ENCODE measurements at places on chromosomes 4 and X. TPM values are rescaled to one million over a fixed set of nuclear protein-coding genes. Genes with fewer than 3 reads are reported as not detected.

- no peak for DNase-seq
These were observed 56.5 kb downstream of the PRDM5 start for GRCh38 chr4:120865985-120866384.

GRCh38 chr4:47835494-47835893, 2.4 kb downstream of the CORIN start:
- DNase-seq, result no peak

The ASB11 gene
- total RNA-seq, result not detected

The NAP1L3 gene
- total RNA-seq, result 0.48 TPM

GRCh38 chr4:182918044-182918607, 940 bp upstream of the DCTD start:
- no peak for DNase-seq

- no peak for DNase-seq
These were observed 429.3 kb downstream of the AFF2 start for GRCh38 chrX:148929686-148930085.

The AMBN gene
- total RNA-seq, result not detected

- DNase-seq, result no peak
These were observed 163.1 kb downstream of the EVC2 start for GRCh38 chr4:5545271-5545670.

The ZDHHC15 gene
- total RNA-seq, result not detected

DNA sequence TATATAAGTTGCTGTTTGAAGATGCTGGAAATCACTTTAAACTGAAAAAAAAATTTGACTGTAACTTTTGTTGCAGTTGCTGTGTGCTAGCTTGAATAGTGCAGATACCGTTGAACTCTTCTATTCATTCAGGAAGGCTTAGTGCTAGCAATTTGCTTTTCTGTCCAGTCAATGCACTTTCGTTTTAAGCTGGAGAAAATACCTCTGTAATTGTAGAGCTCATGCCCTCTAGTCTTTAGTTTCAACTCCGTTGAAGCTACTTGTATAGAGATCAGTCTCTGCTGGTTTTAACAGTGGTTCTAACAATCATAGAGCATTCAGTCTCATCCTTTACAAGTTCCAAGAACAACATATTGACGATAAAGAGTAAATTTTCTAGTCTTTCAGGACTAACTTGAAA, 49.0 kb upstream of the TRPC3 start:
- no peak for DNase-seq

Data from natural killer cell treated with Interleukin-12 subunit alpha and Interleukin-12 subunit beta and Interleukin-15 and Interleukin-18, amount 100 ng/mL, for 72 hours (primary cell).